Lung (tissue), 17 donors: ENCODE measurements at places on chromosomes 2 and 18. TPM values are rescaled to one million over a fixed set of nuclear protein-coding genes. Genes with fewer than 3 reads are reported as not detected.

COLEC11 gene
- total RNA-seq = 0.71 TPM

SLC1A4 gene
- total RNA-seq = 27.4 TPM

IL37 gene
- total RNA-seq = not detected

PROKR1 gene
- not detected for total RNA-seq

HOXD12 gene
- not detected for total RNA-seq

SNORC gene
- 0.97 TPM for total RNA-seq

- peaks cover 3% of the 10 kb centered on the region for H3K27me3 ChIP-seq
- DNase-seq = no peak
- H3K27ac ChIP-seq = no peak overlapping the region
- H3K36me3 ChIP-seq = no peaks in the 10 kb centered on the region
- no peak overlapping the region for H3K4me3 ChIP-seq
These were observed 335.5 kb upstream of the SPRED2 start for GRCh38 chr2:65767946-65768345.

GRCh38 chr2:162720559-162721271, 117.9 kb downstream of the KCNH7 start:
- no peak overlapping the region for H3K27ac ChIP-seq
- DNase-seq = no peak
- H3K4me1 ChIP-seq = no peaks in the 10 kb centered on the region

DNA sequence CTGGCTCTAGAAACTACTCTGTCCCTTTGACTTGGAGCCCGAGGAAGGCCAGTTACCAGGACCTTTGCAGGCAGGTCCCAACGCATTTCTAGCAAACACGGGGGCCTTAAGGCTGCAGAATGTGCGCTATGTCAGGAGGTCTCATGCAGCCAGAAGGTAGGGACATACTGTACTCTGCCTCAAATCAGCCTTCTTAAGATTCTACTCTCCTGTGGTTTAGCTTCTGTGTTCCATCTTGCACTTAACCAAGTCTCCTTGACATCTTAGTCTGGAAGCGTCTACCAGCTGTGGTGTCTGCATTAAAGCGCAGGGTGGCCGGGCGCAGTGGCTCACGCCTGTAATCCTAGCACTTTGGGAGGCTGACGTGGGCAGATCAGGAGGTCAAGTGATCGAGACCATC, 65.5 kb downstream of the STEAP3 start:
- no peak overlapping the region for H3K27ac ChIP-seq
- H3K36me3 ChIP-seq = no peaks in the 10 kb centered on the region
- H3K4me1 ChIP-seq = peaks cover 7% of the 10 kb centered on the region
- no peak overlapping the region for H3K4me3 ChIP-seq

DNA sequence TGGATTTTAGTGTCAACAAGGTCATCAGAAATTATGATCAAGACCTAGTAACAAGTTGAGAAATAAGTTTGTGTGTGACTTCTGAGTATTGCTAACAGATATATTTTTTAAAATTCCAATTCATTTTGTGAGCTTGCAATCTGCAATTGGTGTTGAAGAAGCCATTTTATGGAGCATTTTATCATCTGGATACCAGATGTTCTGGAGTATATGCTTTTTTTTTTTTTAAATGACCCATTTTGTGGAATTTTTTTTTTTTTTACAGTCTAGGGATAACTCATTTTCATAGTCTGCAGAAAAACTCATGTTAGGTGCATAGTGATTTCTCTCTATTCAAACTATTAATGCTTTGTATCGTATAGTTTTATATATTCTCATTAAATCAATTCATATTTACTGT, 12.6 kb downstream of the QPCT start:
- H3K27ac ChIP-seq = no peak overlapping the region
- H3K4me1 ChIP-seq = no peaks in the 10 kb centered on the region
- no peak overlapping the region for H3K4me3 ChIP-seq
- H3K36me3 ChIP-seq = no peaks in the 10 kb centered on the region

GRCh38 chr2:69807821-69808540, 21.5 kb upstream of the GMCL1 start:
- no peaks in the 10 kb centered on the region for H3K27me3 ChIP-seq
- DNase-seq = no peak
- no peak overlapping the region for H3K27ac ChIP-seq
- peaks cover 12% of the 10 kb centered on the region for H3K36me3 ChIP-seq
- H3K4me3 ChIP-seq = no peak overlapping the region

GRCh38 chr2:150716186-150716585, 228.7 kb upstream of the RND3 start:
- no peak overlapping the region for H3K4me3 ChIP-seq
- H3K4me1 ChIP-seq = no peaks in the 10 kb centered on the region

- no peaks in the 10 kb centered on the region for H3K36me3 ChIP-seq
- H3K27me3 ChIP-seq = no peaks in the 10 kb centered on the region
- H3K4me1 ChIP-seq = peaks cover 5% of the 10 kb centered on the region
- H3K27ac ChIP-seq = no peak overlapping the region
- H3K4me3 ChIP-seq = no peak overlapping the region
These were observed 102.9 kb upstream of the RIOK3 start for GRCh38 chr18:23350188-23350587.

GRCh38 chr2:177063331-177063730, 149.3 kb upstream of the HNRNPA3 start:
- H3K4me1 ChIP-seq = peaks cover 3% of the 10 kb centered on the region
- no peaks in the 10 kb centered on the region for H3K36me3 ChIP-seq
- no peak for DNase-seq
- no peak overlapping the region for H3K27ac ChIP-seq
- no peaks in the 10 kb centered on the region for H3K27me3 ChIP-seq

GRCh38 chr2:235414422-235414821, 79.4 kb upstream of the AGAP1 start:
- H3K36me3 ChIP-seq = no peaks in the 10 kb centered on the region
- no peaks in the 10 kb centered on the region for H3K27me3 ChIP-seq
- H3K4me3 ChIP-seq = no peak overlapping the region
- H3K4me1 ChIP-seq = peaks cover 10% of the 10 kb centered on the region

DNA sequence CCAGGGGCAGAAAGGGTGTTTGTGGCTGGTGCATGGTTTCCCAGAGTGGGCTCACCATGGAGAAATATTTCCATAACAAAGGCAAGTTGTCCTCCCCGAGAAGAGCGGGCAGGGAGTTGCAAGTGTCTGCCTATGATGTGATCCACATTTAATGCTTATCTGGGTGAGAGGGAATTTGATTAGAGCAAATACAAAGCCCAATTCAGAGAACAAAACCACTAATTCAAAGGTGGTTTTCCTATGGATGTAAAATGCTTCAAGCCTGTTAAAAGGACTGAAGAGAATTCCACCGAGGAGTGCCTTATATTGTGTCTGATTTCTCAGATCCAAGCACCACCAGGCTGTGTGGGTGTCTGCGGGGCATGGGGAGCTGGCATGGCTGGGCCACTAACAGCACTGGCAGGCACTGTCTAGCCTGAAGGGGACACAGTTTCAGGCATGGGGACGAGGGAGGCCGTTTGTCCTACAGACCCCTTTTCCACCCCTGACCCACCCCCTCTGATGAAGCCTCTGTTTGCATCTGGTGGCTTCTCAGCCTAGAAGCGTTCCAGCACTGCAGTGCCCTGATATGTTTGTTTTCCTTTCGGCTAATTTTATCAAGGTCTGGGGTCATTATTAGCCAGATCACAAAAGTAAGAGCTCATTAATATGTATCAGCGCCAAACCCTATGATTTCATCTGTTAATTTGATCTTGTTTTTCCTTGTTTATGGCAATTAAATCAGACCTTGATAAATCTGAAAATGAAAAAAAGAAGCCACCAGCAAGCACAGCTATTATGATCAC, 357.3 kb downstream of the HRH4 start:
- H3K27me3 ChIP-seq = no peaks in the 10 kb centered on the region
- H3K36me3 ChIP-seq = no peaks in the 10 kb centered on the region
- peaks cover 5% of the 10 kb centered on the region for H3K4me1 ChIP-seq
- no peak overlapping the region for H3K27ac ChIP-seq
- DNase-seq = no peak

- H3K36me3 ChIP-seq = no peaks in the 10 kb centered on the region
- H3K27ac ChIP-seq = no peak overlapping the region
- H3K27me3 ChIP-seq = no peaks in the 10 kb centered on the region
- no peaks in the 10 kb centered on the region for H3K4me1 ChIP-seq
These were observed 452.9 kb upstream of the SPRED2 start for GRCh38 chr2:65885266-65885665.

DNA sequence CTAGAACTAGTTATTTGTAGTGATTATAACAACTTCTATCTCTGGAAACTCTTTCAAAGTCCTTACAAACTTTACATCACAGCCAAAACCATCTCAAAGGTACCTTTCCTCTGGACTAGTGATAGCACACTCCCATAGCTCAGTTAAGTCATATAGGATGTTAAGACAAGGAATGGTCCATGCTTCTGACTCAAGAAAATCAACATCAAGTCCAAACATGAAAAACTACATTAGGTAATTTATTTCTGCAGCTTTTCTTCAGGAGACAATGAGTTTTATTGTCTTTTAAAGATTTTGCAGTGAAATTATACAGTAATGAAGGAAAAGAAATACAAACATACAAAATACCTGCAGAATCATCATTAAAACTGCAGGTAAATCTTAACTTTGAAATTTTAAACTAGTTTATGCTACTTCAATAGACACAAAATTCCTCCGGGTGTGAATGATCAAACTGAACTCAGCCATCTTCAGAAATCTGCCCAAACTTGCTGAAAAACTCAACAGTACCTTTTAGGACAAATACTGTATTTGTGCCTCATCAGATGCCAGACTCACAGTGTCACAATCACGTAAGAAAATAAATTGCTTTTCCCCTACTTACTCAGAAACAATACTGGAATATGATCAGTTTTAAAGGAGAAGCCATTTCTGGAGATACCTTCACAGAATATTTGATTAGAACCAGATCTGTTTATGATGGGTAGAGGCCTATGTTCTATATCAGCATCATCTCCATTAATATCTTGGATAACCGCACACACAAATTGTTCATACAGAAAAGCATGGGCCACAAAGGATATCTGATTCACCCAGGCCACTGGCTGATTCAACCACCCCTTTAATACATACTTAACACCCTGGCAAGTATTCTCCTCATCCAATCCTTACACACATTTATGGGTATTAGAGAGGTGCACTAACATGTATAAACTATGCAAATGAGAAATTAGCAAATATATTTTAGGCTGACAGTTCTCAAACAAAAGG, 2.6 kb downstream of the TMEM131 start:
- H3K4me3 ChIP-seq = no peak overlapping the region
- no peaks in the 10 kb centered on the region for H3K36me3 ChIP-seq
- H3K27me3 ChIP-seq = no peaks in the 10 kb centered on the region
- peaks cover 6% of the 10 kb centered on the region for H3K4me1 ChIP-seq
- no peak overlapping the region for H3K27ac ChIP-seq

DNA sequence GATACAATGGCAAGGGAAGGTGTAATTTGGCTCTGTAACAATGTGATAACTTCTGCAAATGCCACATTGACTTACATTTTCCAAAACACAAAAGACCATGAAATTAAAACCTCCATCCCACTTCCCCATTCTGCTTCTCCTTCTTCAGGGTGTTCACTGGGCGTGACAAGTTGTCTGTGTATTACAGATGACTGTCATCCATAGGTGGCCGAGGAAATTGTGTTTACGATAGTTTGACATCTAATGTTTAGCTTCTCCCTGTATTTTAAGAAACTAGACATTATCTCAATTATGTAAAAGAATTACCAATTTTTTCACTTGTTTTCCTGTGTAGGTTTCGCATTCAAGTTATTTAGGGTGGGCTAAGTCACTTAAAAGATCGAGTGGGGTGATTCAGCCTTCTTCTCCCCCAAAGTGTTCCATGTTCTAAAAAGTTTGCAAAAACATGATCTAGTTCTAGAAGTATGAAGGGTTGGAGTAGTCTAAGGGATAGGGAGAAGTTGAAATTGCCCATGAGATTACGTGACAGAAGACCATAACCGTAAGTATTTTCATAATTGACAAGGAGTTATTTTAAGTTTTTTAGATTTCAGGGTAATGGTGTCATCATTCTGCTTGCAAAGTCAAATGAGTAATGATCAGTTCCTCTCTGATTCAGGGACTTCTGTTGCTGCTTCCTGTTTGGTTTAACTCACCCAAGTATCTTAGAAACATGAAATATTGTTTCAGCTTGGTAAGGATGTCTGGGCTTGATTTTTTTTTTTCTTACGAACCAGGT, 25.2 kb upstream of the CYTIP start:
- no peak overlapping the region for H3K4me3 ChIP-seq
- no peak for DNase-seq
- no peak overlapping the region for H3K27ac ChIP-seq
- H3K36me3 ChIP-seq = no peaks in the 10 kb centered on the region
